Stimulated activated CD8-positive, alpha-beta memory T cell treated with anti-CD3 and anti-CD28 coated beads, Interleukin-15, amount 100 ng/mL, for 4 hours (primary cell): ENCODE measurements at places on chromosomes 1 and 21.

DNA sequence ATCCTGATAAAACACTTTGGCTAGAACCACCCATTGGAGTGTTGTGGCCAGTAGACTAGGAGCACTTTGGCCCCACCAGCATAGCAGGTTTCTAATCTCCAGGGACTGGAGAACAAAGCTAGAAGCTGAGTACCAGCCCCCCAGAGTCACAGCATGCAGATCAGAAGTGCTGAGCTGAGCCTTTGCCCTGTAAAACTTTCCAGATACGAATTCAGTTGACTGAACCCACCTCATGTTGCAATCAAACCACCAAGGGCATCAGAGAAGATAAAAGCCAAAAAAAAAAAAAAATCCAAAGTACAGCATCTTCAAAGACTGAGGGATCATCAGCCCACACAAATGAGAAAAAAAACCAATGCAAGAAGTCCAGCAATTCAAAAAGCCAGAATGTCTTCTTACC lies 8.7 kb upstream of the CD53 start:
- DNase-seq = no peak

GRCh38 chr1:205492201-205492667 lies 12.2 kb upstream of the CDK18 start:
- DNase-seq = no peak

GRCh38 chr1:156439036-156439776 lies 61.4 kb downstream of the MEF2D start:
- no peak for DNase-seq

GRCh38 chr1:77584884-77585283 lies 97.6 kb downstream of the ZZZ3 start:
- DNase-seq = no peak

DNA sequence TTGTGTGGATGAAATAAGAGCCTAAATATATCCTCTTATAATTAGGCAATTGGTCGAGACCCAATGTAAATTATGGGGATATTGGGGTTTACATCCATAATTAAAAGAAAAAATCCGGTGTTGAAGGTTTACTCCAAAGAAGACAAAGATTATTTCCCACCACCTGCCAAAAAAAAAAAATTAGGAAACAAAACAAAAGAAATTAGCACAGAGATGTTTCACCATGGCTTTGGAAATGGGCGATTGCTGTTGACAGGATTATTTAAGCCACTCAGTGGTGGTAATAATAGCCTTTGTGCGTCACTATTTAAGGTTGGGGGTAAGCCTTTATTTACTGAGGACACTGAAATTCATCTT lies 585 bp upstream of the GLRX2 start:
- DNase-seq = no peak
